Activated T-helper 17 cell treated with anti-CD3 and anti-CD28 coated beads, Interleukin-2, amount 50 U/mL, for 72 hours (primary cell): ENCODE measurements at places on chromosomes 4 and X. TPM values are rescaled to one million over a fixed set of nuclear protein-coding genes. Genes with fewer than 3 reads are reported as not detected.
A peak's percentile ranks its signal among the peaks of the same experiment; 100 is the strongest.

Gene CT55
- not detected for total RNA-seq

Gene IQCM
- total RNA-seq = not detected

Gene LIMCH1
- not detected for total RNA-seq

Gene FAM236D
- total RNA-seq = not detected

Gene MUC7
- total RNA-seq = not detected

Gene USP51
- 3.0 TPM for total RNA-seq

Gene MAGEB17
- not detected for total RNA-seq

Gene CXCL8
- total RNA-seq = 11.9 TPM

Gene PAGE4
- not detected for total RNA-seq

- ATAC-seq = no peak
These were observed 135.4 kb downstream of the GC start for GRCh38 chr4:71648448-71648847.

DNA sequence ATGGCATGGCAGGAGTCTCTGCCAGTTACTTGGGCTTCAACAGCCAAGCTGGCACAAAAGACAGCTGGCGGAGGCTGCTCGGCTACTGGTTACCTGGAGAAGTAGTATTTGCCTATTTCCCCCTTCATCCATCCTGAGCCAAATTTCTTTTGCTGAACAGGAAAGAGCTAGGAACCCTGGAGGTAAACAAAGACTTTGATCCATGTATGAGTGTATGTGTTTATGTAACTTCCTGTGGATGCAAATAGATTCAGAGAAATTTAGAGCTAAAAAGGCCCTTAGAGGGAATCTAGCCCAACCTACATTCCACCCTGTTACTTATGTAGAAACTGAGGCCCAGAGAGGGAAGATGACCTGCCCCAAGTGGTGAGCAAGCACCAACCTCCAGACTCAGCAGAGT, 11.2 kb downstream of the AWAT2 start:
- no peak for ATAC-seq

DNA sequence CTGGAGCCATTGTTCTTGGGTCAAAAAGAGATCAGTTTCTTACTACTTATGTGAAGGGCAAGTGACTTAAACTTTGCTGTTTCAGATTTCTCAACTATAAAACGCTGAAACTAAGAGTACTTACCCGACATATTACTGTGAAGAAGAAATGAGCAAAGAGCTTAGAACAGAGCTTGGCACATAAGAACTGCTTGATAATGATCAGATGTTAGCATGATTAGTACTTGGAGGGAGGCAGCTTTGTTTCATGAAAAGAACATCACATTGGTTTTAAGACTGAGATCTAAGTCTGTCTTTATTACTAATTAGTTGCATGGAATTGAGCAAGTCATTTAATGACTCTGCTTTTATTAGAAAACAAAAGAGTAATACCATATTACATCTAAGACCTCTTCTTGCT, 169.1 kb downstream of the ARHGAP24 start:
- no peak for ATAC-seq

- ATAC-seq = no peak
These were observed 66.9 kb downstream of the TAB3 start for GRCh38 chrX:30822068-30822681.

GRCh38 chr4:37241647-37242046, 2.9 kb upstream of the NWD2 start:
- ATAC-seq = peak; percentile 23

GRCh38 chr4:184434501-184435066, 39.8 kb downstream of the IRF2 start:
- no peak for ATAC-seq

DNA sequence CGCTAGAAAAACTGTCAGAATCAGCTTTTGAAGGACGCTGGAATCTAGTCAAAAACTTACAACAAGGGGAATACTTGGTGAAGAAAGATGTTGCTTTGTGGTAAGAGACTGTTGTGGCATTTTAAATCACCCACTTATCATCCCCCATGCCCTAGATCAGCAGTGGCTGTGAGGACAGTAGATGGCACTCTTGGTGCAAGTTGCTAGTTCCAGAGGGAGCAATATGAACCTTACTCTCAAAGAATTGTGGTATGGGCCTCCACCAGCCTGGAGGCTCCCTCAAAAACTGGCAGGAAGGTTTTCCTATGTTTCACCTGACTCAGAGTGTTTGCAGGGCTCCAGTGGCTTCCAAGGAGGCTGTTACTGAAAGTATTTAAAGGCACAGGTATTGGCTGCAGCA, 37.7 kb upstream of the SLC16A2 start:
- ATAC-seq = peak; percentile 52

- ATAC-seq = no peak
These were observed 44.6 kb upstream of the HGFAC start for GRCh38 chr4:3397128-3397527.

DNA sequence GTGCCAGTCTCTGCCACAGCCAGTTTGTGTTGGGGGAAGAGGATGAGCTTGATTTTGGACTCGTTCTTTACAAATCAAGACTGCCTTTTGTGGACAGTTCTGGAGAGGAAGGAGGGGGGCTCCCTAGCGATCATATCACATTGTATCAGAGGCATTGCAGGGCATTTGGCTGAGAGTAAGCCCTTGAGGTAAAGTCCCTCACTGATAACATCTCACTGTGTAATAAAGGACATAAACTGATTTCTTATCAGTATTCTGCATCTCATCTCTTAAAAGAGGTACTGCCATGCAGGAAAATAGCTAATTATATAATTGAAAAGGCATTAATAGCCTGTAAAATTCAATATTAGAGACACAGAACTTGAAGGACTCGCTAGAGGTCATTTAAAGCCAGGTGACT, 6.1 kb upstream of the IGFBP7 start:
- ATAC-seq = no peak

DNA sequence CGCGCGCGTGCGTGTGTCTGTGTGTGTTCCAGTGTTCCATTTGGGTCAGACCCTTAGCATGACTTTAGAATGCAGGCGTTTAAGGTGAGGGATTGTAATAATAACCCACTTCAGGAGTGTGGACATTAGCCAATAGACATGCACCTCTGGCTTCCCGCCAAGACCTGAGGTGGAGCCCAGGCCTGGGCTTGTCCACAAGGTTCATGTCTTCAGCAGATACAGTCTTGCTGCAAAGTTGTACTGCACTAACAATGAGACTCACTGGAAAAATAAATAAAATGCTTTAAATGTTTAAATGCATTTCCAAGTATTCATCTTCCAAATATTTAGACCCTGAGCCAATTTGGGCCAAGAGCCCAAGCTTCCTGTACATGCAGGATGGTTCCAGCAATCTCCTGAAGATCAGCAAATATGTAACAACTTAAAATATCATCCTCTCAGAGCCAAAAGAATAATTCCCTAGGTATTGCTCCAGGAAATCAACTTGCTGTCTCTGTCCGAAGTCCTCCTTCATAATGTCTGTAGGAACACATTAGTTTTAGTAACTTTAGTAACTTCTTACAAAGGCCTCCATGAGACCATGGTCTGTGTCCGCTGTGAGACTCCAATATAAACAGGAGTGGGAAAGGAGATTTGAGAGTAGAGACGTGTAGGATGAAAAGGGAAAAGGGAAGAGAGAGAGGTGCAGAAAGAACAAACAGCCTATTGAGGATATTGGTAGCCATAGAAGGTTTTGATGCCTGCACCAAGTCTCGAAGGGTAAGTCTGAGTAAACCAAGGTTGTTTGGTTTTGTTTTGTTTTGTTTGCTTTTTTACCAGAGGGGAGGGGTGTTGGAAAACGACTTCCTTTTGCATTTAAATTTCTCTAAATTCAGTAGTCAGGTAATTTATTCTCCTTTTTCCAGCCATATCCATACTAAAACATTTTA, 98.5 kb upstream of the KLF3 start:
- no peak for ATAC-seq

DNA sequence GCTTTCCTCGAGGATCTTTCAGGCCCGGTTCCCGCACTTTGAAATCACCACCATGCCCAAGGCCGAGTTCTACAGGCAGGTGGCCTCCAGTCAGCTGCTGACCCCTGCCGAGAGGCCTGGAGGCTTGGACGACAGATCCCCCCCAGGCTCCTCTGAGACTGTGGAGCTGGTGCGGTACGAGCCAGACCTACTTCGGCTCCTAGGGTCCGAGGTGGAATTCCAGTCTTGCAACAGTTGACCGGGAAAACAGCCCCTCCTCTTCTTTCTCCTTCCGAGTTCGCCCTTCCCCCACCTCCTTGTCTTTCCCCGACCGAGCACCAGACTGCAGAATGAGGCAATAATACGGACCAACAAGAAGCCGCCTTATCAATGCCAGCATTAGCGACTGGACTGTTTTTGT, 54.4 kb downstream of the ELF4 start:
- no peak for ATAC-seq
